ENCODE measurements at places on chromosomes 12 and 14.

- no peak for DNase-seq
Measured at GRCh38 chr14:77599889-77600288, 16.5 kb downstream of the SPTLC2 start.

DNA sequence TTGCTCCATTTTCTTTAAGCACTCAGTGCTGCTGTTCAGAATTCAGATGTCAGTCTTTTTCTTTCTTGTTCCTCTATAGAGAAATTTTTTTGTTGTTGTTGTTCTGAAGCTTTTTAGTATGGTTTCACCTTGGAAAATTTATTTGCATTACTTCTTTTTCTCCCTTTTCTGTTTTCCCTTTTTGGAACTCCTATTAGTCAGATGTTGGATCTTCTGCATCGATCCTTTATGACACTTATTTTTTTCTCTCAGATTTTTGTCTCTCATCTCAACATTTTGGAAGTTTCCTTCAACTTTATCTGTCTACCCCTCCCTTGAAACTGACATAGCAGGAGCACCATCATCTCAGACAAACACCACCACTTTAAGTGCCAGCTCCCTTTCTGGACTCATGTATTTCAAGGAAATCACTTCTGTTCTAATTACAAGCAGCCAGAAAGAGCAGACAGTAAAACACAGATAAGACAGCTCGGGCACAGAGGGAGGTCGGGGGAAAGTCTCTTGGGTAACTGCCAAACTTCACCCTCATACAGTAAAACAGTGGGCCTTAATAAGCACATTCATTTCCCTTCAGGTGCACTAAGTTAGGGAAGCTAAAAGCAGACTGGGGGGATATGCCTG lies 222.7 kb upstream of the PLXNC1 start:
- DNase-seq, result no peak

- DNase-seq, result no peak
Measured at GRCh38 chr12:117875744-117876435, 92.9 kb downstream of the KSR2 start.

- no peak for DNase-seq
Measured at GRCh38 chr12:54890339-54890738, 36.0 kb downstream of the MUCL1 start.

Measured in cerebellar nuclear complex (tissue), 1 donor.